Lung (tissue), 17 donors: ENCODE measurements at places on chromosomes 11 and 22.
A peak's percentile ranks its signal among the peaks of the same experiment; 100 is the strongest.

DNA sequence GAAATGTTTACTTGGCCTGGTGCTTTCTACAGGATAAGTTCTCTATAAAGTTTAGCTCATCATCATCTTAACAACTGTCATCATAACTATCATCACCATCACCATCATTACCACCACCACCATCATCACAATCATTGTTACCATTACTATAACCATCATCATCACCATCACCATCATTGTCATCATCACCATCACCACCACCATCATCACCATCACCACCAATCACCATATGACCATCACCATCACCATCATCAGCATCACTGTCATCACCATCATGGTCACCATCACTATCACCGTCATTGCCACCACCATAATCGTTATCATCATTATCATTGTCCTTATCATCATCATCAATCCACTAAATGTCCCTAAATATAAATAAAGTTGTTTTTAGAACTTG lies 54.9 kb downstream of the DHCR7 start:
- no peak for DNase-seq

- no peak for DNase-seq
Measured at GRCh38 chr22:38309614-38310517, 7.4 kb downstream of the CSNK1E start.

DNA sequence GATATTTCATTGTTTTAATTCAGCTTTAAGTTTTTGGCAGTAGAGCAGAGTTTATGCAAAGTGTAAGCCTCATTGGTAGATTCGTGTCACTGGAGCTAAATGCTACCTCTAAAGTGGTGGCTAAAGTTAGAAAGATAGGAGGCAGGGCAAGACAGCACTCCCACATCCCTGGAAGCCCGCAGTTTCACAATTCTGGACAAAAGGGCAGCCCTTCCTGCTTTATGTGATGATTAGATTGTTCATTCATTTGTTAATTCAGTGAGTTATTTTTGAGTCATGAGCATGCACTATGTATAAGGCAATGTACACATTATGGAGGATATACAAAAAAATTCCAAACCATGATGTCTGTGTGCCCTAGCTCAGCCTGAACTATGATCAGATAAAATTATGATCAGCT lies 52.1 kb upstream of the EIF3M start:
- DNase-seq, result no peak

GRCh38 chr11:47914743-47915142 lies 65.6 kb upstream of the PTPRJ start:
- no peak for DNase-seq

DNA sequence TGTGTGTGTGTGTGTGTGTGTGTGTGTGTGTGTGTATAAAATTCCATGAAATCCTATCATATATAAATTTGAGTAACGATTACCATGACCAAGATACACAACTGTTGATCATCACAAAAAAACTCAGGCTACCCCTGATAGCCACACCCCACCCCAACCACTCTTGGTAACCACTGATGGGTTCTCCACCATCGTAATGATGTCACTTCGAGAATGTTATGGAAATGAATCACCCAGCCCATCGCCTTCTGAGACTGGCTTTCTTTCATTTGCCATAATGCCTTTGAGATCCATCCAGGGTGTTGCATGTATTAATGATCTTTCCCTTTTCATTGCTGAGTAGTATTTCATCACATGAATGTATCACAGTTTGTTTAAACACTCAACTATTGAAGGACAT lies 496.0 kb downstream of the MIAT start:
- no peak for DNase-seq

GRCh38 chr11:7514099-7514591 lies 346 bp downstream of the PPFIBP2 start:
- no peak for DNase-seq

- DNase-seq, result no peak
Measured at GRCh38 chr11:16846305-16846704, 107.9 kb downstream of the C11orf58 start.

GRCh38 chr11:12540075-12540680 lies 134.0 kb upstream of the TEAD1 start:
- DNase-seq, result no peak

DNA sequence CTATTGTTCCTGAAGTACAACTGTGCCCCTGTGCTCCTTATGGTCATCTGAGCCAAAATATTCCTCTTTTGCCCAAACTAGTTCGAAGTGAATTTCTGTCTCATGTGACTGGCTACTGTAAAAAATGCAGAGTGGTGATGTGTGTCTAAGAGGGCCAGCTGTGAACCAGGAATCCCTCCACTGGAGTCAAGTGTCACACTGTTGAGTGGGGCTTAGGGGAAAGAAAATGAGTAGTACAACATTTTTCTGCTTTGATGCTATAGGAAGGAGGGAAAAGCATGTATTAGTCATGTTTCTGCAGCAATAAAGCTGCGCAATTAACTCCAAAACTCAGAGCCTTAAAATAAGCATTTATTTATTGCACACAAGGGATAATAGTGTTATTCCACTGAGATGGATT lies 39.8 kb upstream of the HMGXB4 start:
- no peak for DNase-seq

- no peak for DNase-seq
Measured at GRCh38 chr11:77086521-77087472, 15.8 kb upstream of the OMP start.

GRCh38 chr11:76839311-76839710 lies 21.4 kb upstream of the ACER3 start:
- no peak for DNase-seq

GRCh38 chr11:128484172-128484571 lies 103.2 kb downstream of the ETS1 start:
- no peak for DNase-seq

DNA sequence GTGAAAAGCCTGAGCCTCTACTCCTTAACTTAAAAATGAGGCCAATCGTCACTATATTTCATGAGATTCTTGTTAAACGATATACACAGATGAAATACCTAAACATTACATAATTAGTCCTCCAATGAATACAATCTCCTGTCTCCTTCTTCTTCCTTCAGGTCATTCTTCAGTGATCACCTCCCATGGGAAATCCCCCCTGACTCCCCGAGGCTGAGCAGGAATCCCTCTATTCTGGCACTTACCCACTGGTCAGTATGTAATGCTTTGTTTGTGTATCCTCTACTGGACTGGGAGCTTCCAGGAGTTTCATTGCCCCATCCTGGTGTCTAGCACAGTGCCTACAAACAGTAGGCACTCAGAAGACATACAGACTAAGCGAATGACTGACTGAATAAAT lies 52.3 kb downstream of the RAB38 start:
- no peak for DNase-seq

DNA sequence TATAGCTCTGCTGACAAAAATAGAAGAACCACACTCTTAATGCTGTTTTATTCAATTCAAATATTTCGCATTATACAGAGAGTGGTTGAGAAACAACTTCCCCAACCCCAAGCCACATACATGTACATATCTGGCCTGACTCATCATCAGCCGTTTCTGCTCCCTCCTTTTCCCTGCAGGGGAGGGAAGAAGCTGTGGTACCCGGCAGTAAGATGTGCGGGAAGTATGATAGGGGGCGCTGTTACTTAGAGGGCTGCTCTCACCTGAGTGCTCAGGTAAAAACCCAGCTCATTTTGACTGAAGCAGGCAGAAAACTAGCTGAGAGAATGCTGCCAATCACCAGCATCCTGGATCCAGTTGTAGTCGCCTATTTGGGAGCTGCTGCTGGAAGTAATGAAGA lies 85.5 kb downstream of the NELL1 start:
- DNase-seq, result no peak

- DNase-seq, result no peak
Measured at GRCh38 chr11:45085646-45086501, 60.6 kb upstream of the PRDM11 start.

DNA sequence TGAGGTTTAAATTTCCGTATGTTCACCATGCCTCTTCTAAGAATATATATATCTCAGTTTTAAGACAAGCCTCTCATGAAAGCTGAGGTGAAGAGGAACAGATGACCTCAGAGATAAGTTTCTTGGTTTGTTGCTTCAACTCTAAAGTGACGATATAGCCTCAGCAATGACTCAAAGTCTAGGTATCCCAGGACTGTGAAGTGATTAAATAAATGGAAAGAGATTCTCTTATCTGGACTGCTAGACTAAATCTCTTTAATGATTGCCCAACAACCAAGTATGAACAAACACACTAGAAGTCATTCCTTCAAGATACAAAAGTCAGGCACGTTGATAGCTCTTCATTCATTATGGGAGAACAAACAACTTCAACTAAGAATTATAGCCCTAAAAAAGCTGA lies 15.3 kb downstream of the CADM1 start:
- DNase-seq, result peak; percentile 40

GRCh38 chr11:2378527-2379210 lies 1.6 kb downstream of the CD81 start:
- DNase-seq, result peak; percentile 97

DNA sequence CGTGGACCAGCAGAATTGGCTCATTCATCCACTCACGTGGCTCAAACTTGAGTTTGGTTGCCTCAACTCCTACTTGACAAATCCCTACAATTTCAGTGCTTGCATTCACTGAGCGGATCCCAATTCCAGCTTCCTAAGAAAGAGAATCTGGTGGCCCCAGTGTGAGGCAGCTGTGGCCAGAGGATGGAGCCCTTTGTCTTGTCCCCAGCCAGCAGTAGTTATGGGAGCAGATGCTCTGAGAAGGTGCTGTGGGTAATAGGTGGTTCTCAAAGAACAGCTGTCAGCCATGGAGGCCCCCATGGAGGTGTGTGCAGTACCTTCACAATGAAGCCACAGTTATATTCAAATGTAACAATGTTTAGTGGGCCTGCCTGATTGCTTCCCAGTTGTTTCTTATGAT lies 39.3 kb downstream of the KREMEN1 start:
- DNase-seq, result no peak

GRCh38 chr11:62069986-62070919 lies 53.6 kb upstream of the INCENP start:
- DNase-seq, result peak; percentile 33

- DNase-seq, result peak; percentile 69
Measured at GRCh38 chr22:23533328-23533762, 46.7 kb downstream of the IGLL1 start.

GRCh38 chr11:10746871-10747270 lies 4.2 kb upstream of the CTR9 start:
- DNase-seq, result no peak
